ENCODE measurements at places on chromosomes 3 and 15.

- DNase-seq = no peak
Observed at GRCh38 chr3:42804831-42805132, 492 bp upstream of the HIGD1A start.

GRCh38 chr15:30065025-30065801, 17.5 kb upstream of the GOLGA8J start:
- DNase-seq = no peak

DNA sequence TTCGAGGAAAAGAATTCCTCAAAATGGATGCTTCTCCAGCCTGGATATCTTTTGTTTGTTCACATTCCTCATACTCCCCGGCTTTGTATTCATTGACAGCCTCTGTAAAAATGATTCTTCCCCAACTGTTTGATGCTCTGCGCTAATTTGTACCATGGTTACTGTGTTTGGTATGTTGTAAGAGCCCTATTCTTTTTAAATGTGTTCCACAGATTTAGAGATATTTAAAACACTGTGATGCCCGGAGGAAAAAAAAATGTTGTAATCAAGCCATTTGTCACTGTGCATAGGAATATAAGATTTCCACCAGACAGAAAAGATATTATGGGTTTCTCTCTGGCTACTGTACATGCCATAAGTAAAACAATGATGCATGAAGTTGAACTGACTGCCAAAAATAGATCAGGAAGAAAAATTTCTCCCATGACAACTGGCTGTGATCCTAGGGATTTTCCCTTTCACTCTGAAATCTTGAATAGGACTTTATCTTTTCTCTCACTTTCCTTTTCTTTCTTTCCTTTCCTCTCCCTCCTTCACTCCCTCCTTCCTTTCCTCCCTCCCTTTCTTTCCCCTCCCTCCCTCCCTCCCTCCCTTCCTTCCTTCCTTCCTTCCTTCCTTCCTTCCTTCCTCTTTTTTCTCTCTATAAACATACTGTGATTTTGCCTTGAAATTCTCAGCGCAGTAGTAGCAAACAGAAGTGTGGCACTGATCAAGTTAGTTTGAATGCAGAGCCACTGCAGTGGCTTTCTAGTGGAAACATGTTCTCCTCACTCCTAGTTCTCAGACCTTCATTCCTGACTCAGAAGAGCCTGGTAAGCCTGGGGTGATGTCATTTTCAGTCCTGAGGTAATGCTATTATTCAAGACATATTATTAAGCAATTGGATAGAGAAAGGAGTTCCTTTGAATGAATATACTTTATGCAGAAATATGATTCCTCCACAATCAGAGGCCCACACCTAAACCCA, 254.9 kb upstream of the TBL1XR1 start:
- DNase-seq = no peak

- DNase-seq = no peak
Observed at GRCh38 chr3:84960581-84960980, 1.8 kb downstream of the CADM2 start.

GRCh38 chr3:86245360-86245759, 745.6 kb downstream of the VGLL3 start:
- no peak for DNase-seq

DNA sequence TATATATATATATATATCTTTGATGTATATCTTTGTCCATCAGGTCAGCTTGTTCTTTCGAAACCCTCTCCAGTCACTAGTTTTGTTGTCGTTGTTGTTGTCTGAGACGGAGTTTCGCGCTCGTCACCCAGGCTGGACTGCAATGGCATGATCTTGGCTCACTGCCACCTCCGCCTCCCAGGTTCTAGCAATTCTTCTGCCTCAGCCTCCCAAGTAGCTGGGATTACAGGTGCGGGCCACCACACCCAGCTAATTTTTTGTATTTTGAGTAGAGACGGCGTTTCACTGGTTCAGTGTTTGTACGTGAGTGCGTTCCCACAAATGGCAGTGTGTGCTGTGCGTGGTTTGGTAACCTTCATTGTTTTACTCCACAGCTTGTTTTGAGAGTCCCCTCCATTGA, 51.7 kb downstream of the ZDHHC19 start:
- DNase-seq = no peak

DNA sequence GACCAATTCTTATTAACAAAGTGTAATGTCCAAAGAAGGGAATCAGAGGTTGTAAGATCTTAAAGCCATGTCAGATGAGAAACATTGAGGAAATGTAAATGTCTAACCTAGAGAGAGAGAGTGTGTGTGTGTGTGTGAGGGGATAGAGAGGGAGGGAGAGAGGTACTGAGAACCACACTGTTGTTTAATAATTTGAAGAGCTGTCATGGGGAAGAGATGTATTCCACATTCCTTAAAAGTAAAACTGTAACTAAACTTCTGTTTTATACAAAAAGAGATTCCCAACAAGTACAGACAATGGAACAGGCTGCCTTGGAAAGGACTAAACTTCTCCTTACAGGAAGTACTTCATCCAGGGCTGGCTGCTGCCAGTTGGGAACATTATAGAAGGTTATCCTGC, 68.9 kb upstream of the BOC start:
- DNase-seq = no peak

GRCh38 chr15:39918688-39919385, 1.2 kb downstream of the GPR176 start:
- no peak for DNase-seq

GRCh38 chr15:33955945-33956344, 12.4 kb upstream of the CHRM5 start:
- no peak for DNase-seq
